ENCODE measurements at places on chromosomes 2 and 18.

GRCh38 chr18:46649071-46649862 lies 7.8 kb downstream of the LOXHD1 start:
- DNase-seq: no peak

DNA sequence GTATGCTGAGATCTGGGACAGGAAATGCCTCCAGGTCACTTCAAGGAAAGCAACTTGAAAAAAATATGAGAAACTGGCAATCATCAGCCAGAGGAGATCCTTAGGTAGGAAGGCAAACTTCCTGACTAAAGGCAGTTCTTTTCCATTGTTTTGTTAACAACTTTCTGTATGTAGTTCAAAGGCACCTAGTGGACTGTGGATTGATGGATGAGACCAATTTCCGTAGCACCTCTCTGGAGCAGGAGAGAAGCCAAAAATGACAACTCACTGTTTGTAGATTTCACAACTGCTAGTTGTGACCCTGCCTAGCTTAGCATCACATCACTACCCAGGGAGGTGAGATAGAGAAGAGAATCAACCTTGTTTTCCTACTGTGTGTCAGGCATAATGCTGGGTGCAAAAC lies 21.8 kb upstream of the NOSTRIN start:
- DNase-seq: no peak

GRCh38 chr2:222311319-222311977 lies 12.7 kb upstream of the PAX3 start:
- DNase-seq: no peak

DNA sequence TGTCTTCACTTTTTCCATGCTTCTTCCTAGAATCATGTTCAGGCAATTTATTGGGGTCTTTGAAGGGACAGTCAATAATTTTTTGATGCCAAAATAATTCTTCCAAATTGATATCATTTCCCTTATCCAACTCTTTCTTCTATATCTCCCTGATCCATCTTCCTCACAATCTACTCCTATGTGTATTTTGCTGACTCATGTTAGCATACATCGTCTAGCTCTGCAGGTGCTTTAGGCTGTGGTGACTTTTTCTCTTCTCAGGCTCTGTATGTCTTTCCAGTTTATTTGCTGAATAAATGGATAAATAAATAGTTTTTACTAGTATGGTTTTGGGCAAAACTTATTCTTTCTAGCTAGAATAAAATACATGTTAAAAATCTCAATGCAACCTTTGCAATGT lies 1650.9 kb upstream of the TMEFF2 start:
- no peak for DNase-seq

DNA sequence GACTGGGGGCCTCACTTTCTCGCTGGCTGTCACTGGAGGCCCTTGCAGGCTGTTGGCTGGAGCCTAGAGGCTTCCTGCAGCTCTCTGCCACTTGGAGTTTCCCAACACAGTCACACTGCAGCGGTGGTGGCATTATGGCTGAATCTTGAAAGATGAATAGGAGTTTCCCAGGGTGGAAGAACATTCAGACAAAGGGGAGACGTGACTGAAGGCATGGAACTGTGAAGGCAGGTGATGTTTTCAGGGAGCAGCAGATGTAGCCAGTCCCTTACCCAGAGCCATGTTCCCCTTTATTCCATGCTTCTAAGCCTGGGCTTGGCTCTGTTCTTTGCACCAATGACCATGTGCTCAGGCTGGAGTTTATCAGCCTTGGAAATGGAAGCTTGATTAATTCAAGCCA lies 106.7 kb upstream of the BOD1L2 start:
- no peak for DNase-seq

- DNase-seq: no peak
Measured at GRCh38 chr2:50746526-50746925, 285.4 kb downstream of the NRXN1 start.

DNA sequence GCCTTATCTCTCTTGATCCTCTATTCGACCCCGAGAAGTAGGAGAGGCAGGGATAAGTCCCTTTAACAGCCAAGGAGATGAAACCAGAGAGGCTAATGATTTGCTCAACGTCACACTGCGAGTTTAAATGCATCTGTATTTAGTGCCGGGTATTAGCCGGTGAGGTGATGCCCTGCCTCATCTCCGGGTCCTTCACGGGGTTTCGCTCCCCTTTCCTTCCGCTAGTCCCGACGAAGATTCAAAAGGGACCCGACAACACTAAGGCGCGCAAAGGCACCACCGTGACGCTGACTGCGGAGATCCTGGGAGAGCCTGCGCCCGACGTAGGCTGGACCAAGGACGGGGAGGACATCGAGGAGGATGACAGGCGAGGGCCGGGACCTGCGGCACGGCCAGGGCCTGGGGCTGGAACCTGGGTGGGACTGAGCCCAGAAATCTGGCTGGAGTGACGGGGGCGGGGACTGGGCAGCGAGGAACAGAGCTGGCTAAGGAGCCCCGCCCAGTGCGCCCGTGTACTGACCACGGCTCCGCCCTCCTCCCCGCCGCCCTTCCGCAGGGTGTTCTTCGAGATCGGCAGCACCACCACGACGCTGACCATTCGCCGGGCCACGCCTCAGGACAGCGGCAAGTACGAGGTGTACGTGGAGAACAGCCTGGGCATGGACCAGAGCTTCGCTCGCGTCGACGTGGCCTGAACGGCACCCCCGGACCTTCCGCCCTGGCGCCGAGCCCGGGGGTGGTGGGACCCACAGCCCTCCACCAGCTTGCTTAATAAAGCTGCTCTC lies 1.0 kb upstream of the GMPPA start:
- no peak for DNase-seq

DNA sequence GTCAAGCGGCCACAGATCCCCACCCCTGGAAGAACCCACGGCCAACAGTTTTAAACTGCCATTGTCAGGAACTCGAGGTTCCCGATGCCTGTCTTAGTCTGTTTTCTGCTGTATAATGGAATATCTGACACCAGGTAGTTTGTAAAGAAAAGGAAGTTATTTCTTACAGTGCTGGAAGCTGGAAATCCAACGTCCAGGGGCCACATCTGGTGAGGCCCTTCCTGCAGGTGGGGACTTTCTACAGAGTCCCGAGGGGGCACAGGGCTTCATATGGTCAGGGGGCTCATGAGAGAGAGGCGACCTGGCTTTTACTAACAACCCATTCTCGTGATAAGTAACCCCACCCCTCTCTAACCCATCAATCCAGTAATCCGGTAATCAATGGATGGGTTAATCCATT lies 501.6 kb upstream of the MYT1L start:
- no peak for DNase-seq

DNA sequence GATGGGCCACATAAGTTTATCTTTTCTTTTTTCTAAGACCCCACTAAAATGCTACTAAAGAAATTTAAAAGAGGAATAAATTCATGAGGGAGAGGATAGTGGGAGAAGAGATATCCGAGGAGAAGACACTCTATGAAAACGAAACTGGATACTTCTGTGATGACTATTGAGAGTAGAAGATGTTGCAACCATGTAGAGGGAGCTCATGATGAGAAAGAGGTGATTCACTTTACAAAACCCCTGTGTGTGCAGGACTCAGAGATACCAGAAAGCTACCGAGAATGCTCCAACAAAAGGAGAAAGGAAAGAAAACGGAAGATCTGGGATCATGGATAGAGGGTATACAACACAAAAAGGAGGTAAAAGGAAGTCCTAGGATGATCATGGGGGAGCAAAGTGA lies 34.9 kb downstream of the SLC38A11 start:
- no peak for DNase-seq

DNA sequence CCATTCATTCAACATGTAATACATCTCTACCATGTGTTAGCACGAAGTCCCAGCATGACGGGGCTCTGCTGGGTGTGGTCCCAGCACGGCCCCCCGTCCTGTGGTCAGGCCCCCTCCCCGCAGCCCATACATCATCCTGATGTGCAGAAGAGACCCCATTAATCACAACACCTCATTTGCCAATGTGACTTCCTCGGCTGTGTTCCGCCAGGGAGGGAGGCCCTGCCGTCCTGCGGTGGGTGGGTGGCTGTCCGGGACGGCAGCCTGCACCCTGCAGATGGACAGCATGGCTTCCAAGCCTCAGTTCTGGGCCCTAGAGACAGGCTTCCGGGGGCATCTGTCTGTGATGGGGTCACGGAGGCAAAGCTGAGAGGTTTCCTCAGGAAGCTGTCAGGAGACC lies 254.0 kb downstream of the CYP26B1 start:
- no peak for DNase-seq
